Jurkat, Clone E6-1 (cell line): ENCODE measurements at places on chromosomes 5 and 9.

DNA sequence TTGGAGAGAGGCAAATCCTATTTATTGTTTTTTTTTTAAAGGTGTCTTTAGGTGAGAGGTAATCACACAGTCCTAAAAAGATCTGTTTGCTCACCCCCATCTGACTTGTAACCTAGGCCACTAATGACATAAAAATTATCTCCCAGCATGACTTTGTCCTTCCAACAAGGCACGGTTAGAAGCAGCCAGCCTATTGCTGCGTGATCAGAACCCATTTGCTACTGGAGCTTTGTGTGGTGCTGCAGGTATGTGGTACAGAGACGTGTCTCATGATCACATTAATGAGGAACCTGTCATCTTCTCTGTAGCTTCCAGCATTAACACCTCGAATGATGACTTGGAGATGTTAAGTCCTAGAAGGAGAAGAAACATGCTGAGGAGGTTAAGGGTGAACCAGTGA lies 555.8 kb upstream of the TLE4 start:
- DNase-seq: no peak

GRCh38 chr9:106104887-106105286 lies 410.5 kb downstream of the TMEM38B start:
- no peak for DNase-seq

GRCh38 chr5:72464071-72464470 lies 43.1 kb downstream of the ZNF366 start:
- DNase-seq: no peak

DNA sequence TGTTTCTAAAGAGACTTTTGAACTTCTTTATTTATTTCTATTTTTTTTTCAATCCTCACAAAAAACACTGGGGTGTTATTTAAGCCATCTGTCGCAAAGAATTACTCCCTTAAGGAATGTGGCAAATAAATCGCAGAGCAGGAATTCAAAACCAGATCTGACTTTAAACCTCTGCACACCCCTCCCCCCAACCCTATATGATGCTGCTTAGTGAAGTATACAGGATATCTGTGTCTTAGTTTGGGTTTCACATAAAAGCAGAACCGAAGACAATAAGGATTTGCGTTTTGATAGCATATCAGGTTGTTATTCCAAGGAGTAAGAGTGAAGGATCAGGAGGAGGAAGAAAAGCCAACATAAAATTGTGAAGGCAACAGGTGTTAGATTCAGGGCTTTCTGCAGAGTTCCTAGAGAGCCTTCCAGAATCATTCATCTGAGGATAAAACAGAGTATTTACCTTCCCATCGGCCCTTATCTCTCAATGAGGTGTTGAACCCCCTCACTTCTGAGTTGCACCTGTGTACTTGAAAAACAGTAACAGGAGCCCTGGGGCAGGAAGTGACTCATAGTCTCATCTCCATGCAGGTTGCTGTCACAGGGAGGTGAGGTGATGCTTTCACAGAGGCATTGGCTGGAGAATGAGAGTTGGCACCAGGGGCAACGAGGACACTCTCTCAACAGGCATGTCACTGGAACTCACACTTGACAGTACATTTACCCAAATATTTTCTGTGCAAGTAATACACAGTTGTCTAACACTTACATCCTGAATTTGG lies 33.5 kb upstream of the DMRT3 start:
- no peak for DNase-seq

DNA sequence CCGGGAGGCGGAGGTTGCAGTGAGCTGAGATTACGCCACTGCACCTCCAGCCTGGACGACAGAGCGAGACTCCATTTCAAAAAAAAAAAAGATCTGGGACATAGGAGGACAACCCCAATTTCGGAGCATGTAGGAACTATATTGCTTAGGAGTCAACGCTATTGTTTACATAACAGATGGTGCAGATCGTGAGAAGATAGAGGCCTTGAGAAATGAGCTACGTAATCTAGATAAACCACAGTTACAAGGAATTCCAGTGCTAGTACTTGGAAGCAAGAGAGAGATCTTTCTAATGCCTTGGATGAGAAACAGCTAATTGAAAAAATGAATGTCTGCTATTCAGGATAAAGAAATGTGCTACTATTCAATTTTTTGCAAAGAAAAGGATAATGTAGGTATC lies 20.3 kb downstream of the TBC1D2 start:
- DNase-seq: no peak
